ENCODE measurements at places on chromosomes 4 and X.

GRCh38 chr4:149910177-149910576 lies 94.5 kb upstream of the IQCM start:
- DNase-seq: no peak

DNA sequence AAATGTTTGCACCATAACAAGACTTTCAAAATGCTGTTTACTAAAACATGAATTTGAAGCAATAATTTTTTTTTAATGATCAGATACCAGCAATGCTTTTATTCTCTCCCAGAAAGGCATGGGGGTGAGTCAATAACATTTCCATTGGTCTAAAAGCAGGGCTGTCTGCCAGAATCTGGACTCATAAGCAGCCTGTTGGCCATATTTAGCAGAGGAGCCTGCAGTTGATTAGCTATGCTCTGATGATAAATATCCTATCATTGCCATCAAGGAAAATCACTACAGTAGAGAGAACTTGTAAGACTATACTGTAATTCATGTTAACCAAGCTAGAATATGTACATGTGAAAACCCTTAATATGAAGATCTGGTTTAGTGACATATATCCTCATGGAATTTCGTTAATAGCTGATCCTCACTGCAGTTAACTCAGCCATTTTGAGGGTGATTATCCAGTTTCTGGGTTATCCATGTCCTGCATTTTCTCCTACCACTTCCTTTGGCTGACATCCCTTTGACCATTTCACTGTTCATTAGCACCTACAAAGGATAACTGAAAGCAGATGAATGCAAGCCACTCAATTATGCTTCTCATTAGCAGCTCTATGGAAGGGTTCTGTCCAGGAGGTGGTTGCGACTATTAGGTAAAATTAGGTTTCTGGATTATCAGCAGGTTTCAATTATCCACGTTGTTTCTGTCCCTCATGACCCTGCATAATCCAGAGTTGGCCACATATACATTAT lies 72.9 kb upstream of the DIAPH2 start:
- no peak for DNase-seq

DNA sequence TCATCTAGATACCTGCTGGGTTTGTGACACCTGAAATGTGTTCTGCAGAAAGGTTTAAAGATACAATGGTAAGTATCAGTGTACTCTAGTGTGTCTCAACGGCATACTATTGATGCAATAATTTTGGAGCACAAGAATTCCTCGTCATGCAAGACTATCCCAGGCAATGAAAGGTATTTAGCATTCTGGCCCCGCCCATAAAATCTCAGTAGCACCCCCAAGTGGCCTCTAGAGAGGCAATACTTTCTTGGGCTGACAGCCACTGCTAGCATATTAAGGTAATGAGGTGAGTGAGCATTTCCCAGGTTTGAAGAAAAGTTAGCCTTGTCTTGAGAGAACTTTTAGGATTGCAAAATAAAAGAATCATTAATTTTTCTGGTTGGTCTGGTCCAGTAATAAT lies 24.0 kb downstream of the TAB3 start:
- DNase-seq: no peak

- DNase-seq: no peak
Measured at GRCh38 chr4:56701161-56701480, 20.0 kb upstream of the HOPX start.

GRCh38 chrX:25166546-25166945 lies 150.8 kb upstream of the ARX start:
- DNase-seq: no peak

DNA sequence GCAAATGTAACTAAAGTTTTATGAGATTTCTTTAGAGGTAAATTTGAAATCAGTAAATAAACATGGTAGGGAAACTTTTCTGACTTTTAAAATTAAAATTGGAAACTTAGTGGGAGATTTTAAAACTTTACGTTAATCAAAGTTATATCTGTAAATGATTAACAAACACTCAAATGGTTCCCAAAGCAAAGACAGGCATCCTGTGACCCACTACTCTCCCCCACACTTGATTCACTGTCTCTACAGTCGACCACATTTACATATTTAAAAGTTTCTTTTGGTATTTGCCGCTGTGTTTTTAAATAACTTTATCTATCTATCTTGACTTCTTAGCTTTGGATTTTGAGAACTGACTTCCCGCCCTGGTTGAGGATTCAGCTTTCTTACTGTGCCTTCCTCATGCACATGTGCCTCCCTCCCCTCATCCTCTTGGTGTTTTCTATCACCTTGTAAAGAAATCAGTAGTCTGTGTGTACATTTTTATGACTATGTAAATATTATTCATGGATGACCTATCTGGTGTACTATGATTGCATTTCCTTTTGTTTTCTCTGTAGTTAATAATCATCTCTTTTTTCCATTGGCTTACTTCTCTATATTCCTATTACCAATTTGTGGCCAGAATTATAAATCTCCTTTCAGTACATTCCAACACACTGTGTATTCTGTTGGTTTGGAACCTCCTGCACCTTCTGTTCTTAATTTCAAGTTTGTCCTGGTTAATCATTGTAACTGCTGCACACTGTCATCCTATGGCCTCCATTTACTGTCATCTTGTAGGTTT lies 72.6 kb downstream of the WWC2 start:
- DNase-seq: no peak

DNA sequence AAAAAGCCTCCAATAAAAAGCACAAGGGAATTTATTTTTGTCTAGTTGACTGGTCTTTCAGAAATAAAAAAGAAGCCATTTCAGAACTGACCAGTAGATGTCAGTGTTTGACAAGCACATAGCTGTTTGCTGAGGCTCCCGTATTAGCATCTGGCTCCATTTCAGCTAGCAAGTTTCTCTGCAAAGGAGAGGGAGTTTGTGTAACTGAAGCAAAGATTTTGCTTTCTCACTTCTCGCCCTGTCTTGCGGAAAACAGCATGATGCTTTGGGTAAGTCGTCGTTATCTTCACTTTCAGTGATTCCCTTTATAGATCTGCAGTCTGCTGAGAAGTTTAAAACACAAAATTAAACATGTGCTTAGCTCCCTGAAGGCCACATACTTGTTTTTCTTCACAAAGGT lies 85.5 kb downstream of the CT47B1 start:
- peak; percentile 2 for DNase-seq

DNA sequence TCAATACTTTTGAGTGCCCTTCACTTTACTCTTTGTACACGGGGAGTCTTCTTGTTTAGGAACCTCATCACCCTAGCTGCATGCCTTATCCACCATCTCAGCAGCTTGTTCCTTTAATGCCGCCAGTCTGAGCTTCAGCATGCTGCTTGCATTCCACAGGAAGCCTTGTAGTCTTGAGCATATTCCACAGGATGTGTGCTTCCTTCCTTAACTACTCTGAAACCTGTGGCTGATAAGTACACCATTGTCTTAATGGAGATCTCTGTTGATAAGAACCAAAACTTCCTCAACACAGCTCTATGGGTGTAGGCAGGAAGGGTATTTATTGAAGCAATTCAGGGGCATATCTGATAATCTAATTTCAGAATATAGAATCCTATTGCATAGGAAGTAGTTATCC lies 24.4 kb upstream of the CCNI start:
- no peak for DNase-seq

GRCh38 chr4:962231-963208 lies 10.8 kb downstream of the DGKQ start:
- no peak for DNase-seq

GRCh38 chrX:153646620-153647373 lies at the start of gene DUSP9:
Gene DUSP9 (plus strand): TSS chrX:153647203. CDS start chrX:153647954, 751 bp downstream.
- DNase-seq: no peak

DNA sequence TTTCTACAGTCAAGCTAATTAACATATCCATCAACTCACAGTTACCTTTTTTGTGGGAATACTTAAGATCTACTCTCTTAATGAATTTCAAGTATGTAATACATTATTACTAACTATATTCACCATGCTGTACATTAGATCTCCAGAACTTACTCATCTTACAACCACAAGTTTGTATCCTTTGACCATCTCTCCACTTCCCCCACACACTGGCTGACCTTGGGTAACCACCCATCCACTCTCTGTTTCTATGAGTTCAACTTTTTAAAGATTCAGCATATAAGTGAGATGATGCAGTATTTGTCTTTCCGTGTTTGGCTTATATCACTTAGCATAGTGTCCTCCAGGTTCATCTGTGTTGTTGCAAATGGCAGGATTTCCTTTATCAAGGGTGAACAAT lies 30.5 kb upstream of the MAGED1 start:
- no peak for DNase-seq

GRCh38 chrX:11733614-11734013 lies 24.4 kb upstream of the MSL3 start:
- no peak for DNase-seq

DNA sequence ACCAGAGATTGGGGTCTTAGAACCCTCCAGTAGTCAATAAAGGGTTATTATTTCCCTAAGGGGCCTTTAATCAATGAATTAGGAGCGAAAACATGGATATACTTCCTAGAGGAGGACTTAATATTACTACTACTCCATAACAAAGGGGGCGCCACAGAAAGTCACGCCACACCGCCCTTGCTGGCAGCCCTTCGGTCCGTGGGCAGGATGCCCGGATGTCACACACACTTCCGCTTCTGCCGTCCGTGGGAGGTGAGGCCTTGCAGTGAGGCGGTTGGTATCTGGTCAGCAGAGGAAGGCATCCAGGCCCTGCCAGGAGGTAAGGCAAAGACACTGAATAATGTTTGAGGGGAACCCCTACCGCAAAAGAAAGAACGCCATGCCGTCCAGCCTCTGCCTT lies 436 bp downstream of the MAGEB10 start:
- no peak for DNase-seq

GRCh38 chr4:5609306-5610007 lies 98.9 kb downstream of the EVC2 start:
- no peak for DNase-seq

GRCh38 chrX:151393514-151393913 lies 3.5 kb upstream of the VMA21 start:
- DNase-seq: no peak

GRCh38 chrX:1385253-1386223 lies 6.4 kb downstream of the SLC25A6 start:
- no peak for DNase-seq

GRCh38 chrX:48913605-48914366 lies 2.3 kb upstream of the SLC35A2 start:
- no peak for DNase-seq

GRCh38 chr4:47383829-47384427 lies 79.6 kb downstream of the COMMD8 start:
- DNase-seq: no peak

DNA sequence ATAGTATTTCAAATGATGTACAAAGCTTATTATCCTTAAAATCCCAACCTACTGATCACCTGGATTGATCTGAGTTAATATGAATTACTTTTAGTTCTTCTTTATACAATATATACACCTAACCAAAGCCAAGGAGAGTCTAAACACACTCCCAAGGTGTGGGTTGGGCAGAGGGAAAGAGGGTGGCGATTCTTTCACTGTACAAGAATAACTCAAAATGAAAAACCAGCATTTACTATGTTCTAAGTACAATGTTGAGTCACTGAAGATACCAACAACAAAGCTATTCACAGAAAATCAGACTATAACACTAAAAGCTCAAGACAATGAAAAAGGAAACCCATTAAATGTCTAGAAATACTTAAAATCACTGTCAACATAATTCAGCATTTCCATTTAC lies 46.6 kb downstream of the ANKRD17 start:
- no peak for DNase-seq

DNA sequence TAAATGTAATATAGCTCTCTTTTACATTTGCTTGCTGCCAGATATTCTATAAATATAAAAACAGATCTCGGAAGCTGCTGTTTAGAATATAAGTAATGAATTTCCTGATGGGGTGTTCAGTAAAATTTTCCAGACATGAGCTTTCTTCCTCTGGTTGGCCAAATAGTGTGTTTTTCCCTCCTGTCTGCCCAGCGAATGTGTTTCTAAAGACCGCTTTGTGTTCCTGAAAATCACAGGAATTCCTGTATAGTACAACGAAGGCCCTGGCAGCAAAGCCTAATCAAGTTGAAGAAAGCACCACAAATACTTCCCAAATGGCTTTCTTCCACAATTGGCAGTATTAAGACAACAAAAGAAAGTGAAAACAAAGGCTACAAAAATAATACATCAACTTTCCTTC lies 494.1 kb downstream of the INPP4B start:
- no peak for DNase-seq

GRCh38 chr4:157080605-157081004 lies 4.7 kb downstream of the GLRB start:
- no peak for DNase-seq

DNA sequence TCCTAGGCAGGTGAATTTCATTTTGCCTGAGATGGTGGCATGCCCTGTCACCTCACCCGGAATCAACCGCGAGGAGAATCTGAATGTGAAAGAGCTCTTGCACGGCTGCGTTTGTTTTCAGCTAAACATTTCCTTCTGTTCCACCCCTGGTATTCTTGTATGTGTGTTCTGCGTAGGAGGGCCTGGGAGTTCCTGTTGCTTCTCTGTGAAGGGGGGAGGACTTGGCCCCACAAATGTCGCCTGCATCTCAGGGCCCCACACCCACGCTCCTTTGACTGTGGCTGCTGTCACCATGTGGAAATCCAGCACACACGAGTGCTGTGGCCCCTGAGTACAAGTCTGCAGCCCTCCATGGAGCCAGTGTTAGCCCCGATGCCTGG lies 45.8 kb upstream of the CLCN4 start:
- peak; percentile 23 for DNase-seq

- DNase-seq: no peak
Measured at GRCh38 chr4:164572877-164573279, 181.1 kb upstream of the SMIM31 start.

DNA sequence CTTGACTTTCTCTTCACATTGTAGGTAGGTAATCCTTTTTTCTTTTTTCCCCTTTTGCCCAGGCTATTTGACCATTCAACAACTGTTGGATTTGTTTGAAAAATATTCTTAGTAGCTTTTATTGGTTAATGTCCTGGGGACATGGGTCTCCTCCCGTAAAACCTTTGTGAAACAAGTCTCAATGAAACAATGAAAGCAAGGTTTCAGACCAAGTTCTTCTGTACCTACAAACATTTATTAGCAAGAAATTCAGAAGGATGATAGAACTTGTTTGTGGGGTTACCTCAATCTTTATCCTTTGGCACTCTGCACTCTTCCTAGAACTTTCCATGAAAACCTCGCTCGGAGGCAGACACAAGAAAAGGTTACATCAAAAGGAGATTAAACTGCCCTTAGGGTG lies 190.7 kb upstream of the ANK2 start:
- no peak for DNase-seq

DNA sequence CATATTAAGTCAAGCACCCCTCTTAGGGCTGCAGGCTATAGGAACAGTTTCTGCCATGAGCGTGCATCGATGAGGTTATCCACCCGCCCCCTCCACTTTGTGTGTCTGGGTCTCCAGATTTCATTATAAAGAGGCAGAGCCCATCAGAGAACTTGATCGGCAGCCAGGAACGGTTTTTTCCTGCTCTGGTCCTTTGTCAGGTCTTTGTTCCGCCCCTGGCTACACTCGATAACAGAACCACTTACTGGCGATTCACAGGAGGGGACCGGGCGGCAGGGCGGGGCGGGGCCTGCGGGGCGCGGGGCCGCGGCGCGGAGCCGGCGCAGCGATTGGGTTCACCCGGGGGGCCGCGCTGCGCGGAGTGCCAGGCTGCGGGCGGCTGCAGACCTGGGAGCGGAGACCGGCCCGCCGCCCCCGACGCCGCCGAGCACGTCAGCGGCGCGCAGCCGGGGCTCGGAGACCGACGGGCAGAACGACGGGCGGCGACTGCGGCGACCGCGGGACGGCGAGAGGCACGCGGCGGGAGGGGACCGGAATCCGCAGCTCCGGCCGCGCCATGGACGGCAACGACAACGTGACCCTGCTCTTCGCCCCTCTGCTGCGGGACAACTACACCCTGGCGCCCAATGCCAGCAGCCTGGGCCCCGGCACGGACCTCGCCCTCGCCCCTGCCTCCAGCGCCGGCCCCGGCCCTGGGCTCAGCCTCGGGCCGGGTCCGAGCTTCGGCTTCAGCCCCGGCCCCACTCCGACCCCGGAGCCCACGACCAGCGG lies at the start of gene SLC10A4:
TSS of gene SLC10A4 (plus strand) at position 338 of the 771 bp plus-strand sequence. CDS start at position 557, 219 bp downstream.
- no peak for DNase-seq
